ENCODE measurements at places on chromosomes 5 and 9. TPM values are rescaled to one million over a fixed set of nuclear protein-coding genes. Genes with fewer than 3 reads are reported as not detected.

- no peak for DNase-seq
Measured at GRCh38 chr9:133355881-133356357, 368 bp downstream of the SURF1 start.

GRCh38 chr5:174999581-174999980 lies 275.2 kb downstream of the MSX2 start:
- DNase-seq: no peak

- no peak for DNase-seq
Measured at GRCh38 chr9:90697808-90698207, 55.2 kb upstream of the DIRAS2 start.

DNA sequence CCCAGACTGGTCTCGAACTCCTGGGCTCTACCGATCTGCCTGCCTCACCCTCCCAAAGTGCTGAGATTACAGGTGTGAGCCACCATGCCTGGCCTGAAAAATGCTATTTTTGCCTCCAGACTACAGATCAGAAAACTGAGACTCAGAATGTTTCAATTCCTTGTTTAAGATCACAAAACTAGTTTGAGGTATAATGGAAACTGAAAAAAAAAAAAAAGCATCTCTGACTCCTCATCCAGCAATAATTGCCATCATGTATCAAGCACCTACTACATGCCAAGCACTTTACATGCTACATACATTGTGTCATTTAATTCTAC lies 35.6 kb downstream of the PLAC8L1 start:
- no peak for DNase-seq

DNA sequence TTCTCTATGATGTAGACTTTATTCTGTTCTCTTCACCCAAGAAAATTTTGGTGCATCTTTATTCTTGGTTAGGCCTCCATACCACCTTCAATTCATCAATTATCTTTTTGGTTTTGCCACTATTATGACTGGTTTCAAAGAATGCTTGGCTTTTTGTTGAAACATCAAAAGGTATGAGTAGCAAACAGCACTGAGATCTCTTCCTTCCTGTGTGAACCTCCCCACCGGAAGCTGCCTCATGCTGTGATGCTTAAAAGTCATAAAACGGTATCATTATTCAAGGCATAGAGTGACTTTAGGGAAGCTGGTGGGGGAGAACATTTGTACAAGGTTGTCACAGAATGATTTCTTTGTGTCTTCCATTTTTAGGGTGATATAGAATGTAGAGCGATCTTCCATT lies 70.6 kb downstream of the IQGAP2 start:
- no peak for DNase-seq

- DNase-seq: no peak
Measured at GRCh38 chr9:79763671-79764285, 192.0 kb downstream of the TLE4 start.

GRCh38 chr9:115636596-115636995 lies 517.0 kb upstream of the PAPPA start:
- DNase-seq: no peak

DNA sequence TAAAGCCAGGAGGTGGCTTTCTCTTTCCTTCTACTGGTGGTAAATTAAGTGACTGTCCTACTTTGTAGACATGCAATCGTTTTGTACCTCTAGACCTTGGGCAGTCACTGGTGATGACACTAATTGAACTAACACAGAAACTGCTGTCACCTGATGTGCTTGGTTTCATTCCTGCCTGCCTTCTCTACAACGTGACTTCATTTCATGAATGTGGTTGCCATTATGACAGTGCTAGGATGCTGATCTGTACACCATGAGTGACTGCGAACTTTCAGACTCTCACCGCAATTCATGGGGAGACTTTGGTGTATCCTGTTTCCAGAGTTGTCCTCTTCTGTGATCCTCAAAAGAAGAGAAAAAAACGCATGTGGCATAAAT lies 47.5 kb downstream of the UBE2QL1 start:
- DNase-seq: no peak

DNA sequence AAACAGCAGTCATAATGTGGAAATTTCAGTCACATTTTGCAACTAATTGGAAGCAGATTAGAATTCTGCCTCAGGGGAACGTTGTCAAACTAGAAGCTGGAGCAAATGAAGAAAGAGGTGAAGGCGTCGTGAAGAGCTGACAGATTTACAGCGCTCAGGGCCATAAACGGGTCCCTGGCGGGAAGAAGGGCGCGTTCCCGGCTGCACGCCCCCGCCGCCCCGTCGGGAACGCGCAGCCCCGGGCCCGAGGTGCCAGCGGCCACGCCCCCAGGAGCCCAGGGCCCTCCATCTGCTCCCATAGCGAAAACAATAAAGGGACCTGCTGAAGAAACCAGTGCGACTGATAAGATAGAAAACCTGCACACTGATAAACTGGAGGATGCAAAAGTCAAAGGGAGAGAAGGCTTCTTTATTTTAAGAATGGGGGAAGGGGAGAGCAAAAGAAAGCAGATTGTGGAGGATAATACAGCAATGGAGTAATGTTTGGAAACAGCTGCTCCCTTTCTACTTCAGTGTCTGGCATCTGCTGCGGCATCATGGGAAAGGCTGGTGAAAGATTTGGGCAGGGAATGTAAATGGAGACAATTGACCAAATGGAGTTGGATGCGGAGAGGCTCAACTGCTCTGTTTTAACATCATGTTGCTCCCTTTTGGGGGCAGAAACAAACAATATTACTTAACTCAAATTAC lies 11.1 kb downstream of the ZNF608 start:
- DNase-seq: no peak

- DNase-seq: no peak
Measured at GRCh38 chr5:135484674-135485086, 32.5 kb upstream of the TIFAB start.

The IFNA2 gene
- not detected for total RNA-seq

The CCL21 gene
- total RNA-seq: not detected

The SAPCD2 gene
- total RNA-seq: 42.8 TPM

The LEAP2 gene
- 23.9 TPM for total RNA-seq

All from HepG2 (cell line).